ENCODE measurements at places on chromosomes 5 and 9.

- DNase-seq = no peak
Observed at GRCh38 chr5:59027145-59027907, 444.5 kb downstream of the RAB3C start.

- DNase-seq = no peak
Observed at GRCh38 chr9:97808972-97809371, 44.1 kb upstream of the FOXE1 start.

GRCh38 chr9:107647611-107648010 is 158.0 kb upstream of the KLF4 start:
- DNase-seq = no peak

DNA sequence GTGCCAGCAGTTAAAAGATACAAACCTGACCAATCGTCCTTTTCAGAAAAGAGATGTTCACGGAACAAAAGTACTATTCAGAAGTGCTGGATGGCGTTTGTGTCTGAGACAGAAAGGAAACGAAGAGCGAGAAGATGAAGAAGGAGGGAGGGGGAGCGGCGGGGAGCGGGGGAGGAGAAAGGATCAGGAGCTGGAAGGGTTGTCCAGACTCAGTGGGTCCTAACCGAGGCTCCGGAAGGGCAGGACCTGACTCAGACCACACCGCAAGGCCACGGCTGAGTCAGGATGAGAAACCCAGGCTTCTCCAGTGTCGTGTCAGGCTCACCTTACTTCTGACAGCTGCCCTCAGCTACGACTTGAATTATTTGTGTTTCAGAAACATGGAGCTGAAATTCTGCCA is 46.2 kb downstream of the PAX5 start:
- no peak for DNase-seq

DNA sequence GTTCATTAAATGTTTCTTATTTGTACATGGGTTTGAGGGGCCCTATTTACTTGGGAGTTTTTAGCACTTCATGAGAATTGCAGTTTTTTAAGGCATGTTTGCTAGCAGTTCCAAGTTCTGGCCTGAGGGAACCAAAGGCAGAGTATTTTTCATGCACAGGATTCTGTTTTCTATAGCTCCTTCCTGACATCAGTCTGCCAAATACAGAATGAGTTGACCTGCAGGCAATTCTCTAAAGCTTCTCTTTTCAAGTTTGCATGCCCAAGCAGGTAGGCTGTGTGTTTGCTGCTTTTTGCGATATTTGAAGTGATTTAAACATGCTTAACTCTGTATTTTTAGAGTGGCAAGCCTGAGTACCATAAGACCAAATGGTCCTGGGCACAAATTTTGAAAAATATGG is 75.8 kb downstream of the AOPEP start:
- no peak for DNase-seq

GRCh38 chr5:26761045-26761444 is 277.3 kb downstream of the CDH9 start:
- DNase-seq = no peak

DNA sequence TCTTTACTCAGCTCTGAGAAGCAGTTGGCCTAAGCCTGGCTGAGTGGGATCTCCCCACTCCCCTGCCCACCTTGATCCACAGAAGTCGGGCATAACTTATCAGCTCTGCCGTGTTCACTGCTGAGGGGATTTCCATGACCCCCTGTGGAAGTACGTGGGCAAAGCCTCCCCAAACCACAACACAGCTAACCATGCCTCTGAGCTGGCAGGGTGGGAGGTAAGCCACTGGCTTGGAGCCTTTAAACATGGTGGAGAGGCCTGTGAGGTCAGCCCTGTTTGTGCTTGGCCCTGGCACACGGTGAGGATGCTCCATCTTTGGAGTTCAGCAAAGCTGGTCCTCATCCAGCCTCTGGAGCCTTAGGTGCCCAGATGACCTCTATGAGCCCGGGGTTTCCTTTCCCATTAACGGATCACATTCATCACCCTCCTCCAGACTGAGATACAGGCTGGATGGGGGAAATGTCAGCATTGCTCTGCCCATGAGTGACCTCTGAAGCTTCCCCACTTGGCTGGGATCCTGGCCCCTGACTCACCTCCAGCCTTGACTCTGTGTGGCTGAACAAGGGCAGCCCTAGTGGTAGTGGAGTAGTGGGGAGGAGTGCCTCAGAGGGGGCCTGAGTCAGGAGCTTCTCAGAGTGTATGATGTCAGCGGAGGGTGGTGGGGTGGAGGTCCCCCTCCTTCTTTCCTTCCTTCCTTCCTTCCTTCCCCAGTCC is 6.2 kb downstream of the PDLIM4 start:
- no peak for DNase-seq

DNA sequence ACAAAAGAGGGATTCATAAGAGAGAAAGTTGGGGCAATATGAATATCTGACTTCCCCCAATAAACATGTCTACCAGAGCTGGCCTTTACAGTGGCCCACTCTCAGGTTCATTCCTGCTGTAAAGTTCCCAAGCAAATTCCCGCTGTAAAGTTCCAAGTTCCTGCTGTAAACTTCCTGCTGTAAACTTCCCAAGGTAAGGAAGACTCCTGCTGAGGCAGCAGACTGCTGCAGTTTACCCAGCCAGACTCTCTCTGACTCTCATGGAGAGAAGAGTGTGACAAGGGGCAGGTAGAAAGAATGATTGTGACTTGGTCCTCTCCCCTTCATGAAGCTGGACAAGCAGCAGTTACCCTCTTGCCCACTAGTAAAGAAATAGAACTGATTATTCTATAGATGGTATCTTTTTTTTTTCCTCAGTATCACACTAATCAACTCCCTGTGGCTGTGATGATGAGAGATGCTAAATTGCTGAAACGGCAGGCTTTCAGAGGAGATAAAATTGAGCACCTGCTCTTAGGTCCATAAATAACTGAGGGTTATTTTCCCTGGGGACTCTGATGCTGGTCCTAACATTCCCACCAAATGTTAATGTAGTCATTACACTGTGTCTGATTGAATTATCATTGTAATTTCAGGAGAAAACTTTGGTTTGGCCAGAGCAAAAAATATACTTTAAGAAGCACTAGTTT is 220.4 kb downstream of the PARP8 start:
- no peak for DNase-seq

DNA sequence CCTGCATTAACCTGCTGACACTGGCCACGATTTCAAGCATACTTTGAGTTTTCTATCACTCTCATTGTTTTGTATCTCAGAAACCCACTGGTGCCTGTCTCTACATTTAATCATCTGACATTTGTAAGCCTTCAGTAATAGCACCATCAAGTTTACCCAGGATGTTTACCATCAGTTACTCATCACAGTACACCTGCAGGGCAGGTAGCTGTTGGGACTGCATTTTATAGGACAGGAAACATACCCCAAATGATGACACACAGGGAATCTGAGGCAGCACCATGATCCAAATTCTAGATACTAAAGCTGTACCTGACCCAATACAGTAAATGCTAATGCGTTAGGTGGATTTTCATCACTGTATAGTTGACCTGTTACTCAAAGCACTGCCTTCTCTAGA is 114.2 kb downstream of the FEM1C start:
- no peak for DNase-seq

DNA sequence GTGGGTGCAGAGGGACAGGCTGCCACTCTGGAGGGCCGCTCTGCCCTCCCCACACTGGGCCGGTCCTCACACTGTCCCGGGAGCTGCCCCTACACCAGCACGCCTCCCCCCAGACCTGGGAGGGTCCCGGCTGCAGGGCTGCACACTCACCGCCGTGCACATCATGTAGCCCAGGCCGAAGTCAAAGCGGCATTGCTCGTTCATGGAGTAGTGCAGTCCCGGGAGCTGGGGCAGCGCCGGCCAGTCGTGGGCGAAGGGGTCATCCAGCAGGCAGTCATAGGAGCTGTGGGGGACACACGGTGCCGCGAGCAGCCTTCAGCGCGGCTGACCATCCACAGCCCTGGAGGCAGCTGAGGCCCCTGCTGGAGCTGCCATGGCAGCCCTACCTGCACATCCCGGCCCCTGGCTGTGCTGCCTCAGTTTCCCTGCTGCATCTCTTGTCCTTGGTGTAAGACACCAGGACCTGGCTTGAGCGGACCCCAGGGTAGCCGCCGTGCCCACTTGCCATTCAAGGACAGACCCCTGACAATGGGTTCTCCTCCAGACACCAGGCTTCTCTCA is 93.2 kb downstream of the ZNF354C start:
- no peak for DNase-seq

GRCh38 chr5:127518319-127518621 is 830 bp downstream of the PRRC1 start:
- DNase-seq = no peak

DNA sequence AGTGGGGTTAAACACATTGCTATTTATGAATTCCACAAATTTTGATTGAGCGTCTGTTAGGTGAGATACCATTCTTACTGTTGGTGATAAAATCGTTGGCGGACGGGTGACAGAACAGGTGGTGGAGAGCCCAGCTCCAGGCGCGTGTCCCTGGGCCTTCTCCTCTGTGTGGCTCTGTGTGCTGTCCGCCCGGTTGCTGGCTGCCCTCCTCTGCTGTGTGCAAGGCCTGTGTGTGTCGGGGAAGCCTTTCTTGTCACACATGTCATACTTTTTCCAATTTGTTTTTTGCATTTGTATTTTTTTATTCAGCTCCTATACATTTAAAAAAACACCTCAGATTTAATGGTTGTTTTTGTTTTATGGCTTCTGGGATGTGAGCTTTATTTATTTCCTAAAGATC is 33.9 kb downstream of the TENT4A start:
- no peak for DNase-seq

- DNase-seq = no peak
Observed at GRCh38 chr5:134503937-134504437, 21.5 kb upstream of the JADE2 start.

GRCh38 chr5:179321206-179321987 is 23.9 kb downstream of the ADAMTS2 start:
- DNase-seq = no peak

DNA sequence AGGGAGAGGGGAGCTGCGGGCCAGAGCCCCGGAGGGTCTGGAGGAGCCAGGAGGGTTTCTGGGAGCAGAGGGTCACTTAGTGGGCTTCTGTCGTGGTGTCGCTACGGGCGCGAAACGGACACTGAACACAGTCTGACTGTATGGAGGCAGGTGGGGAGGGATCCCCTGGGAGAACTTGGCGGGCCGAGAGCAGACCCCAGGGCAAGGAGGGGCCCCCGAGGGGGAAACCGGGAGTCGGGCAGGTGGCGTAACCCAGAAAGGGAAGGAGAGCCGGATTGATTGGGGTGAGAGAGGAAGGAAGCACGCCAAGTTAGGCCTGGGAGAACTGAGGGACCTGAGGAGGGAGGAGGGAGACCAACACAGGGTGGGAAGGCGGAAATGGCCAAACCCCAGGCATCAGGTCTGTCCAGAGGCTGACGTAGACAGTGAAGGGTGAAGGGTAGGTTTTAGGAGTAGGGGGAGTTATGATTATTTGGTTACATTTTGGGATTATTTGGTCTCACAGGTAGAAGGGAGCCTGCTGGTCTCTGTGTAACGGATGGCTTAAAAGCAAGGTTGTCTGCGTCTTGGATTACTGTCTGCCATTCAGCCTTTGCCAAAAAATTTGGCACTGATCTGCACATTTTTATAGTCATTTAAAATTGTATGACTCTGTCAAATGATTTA is 3.3 kb upstream of the MSMP start:
- no peak for DNase-seq

GRCh38 chr5:5882706-5883105 is 460.2 kb downstream of the ICE1 start:
- no peak for DNase-seq

GRCh38 chr5:176154821-176155220 is 83.4 kb upstream of the SIMC1 start:
- DNase-seq = no peak

- DNase-seq = no peak
Observed at GRCh38 chr5:33339413-33339812, 101.4 kb upstream of the TARS1 start.

DNA sequence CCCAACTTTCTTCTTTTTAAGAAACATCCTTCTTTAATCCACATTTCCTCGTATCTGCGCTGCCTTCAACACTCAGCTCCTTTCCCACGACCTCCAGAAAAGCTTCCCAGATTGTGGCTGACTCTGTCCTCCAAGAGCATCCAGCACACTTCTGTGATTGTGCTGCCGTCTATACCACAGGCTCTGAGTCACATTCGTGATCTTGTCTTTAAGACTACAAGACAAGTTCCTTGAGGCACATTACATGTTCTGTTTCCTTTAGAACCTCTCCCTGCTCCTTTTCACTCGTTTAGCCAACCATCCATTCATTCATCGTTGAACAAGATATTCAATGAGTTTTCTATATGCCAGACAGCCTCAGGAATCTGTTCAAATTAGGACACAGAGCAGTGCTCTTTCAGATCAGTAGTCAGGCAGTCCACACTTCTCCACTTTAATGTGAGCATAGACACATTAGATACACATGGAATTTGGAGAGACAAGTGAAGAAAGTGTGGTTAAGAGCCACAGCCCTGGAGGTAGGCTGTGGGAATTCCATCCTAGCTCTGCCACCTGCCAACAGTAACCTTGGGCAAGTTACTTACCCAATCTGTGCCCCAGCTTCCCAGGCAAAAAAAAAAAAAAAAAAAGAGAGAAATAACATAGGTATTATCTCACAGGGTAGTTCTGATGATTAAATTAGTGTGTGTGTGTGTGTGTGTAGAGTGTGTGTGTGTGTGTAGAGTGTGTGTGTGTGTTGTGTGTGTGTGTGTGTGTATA is 18.9 kb downstream of the WHRN start:
- DNase-seq = no peak

DNA sequence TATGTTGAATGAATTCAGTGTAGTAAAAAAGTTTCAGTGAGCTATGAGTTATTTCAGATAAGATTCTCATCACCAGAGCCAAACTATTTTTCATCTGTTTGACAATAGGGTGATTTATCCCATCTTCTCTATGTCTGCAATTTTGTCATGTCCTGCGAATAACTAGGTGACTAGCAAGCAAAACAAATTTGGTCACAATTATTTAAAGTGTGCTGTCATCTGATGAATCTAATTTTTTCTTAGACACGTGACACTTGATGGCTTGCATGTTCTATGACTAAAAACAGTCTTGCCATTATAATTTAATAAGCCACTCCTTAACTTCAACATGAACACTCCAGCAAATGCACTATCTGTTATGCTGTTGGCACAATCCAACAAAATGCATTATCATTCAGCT is 35.0 kb downstream of the FEM1C start:
- no peak for DNase-seq

- no peak for DNase-seq
Observed at GRCh38 chr5:151880324-151880723, 44.3 kb downstream of the GLRA1 start.

DNA sequence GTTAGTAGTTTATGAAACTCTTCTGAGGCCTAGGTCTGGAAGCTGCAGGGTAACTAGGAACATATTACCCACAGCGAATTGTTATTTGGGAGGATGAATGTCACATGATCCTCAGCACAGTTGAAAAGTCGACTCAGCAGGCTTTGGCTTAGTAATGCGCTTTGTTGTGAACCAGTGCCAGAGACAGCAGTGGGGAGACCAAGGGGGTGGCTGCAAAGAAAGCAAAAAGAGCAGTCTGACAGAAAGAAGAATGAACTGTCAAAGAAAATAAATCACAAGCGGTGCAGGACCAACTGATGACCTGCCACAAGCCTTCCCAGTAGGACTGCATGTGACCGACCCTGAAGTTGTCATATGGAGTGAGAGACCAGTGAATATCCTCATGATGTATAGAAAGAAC is 170.0 kb downstream of the CCDC171 start:
- no peak for DNase-seq

Measured in cortex of kidney (tissue), 1 donor.